Activated CD8-positive, alpha-beta memory T cell treated with anti-CD3 and anti-CD28 coated beads, Interleukin-2, amount 50 U/mL, for 4 hours (primary cell): ENCODE measurements at places on chromosomes 7 and 10.

GRCh38 chr7:93728292-93728691, 153.8 kb upstream of the CALCR start:
- no peak for DNase-seq

DNA sequence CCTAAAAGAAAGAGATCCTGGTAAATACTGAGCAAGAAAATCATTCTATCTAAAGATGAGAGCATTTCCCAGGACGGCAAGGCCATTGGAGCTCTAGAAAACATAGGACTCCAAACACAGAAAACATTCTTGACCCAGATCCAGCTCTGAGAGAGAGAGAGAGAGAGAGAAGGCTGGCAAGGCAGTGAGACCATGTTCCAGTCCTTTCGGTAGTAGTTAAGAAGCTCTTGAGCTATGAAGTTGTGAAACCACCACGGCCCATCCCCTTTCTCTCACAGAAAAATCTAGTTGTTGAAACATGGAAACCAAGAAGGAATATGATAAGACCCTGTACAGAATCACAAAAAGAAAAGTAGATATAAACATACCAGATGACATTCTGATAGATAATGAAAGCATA, 212.4 kb upstream of the NPSR1 start:
- no peak for DNase-seq

- no peak for DNase-seq
Observed at GRCh38 chr7:64618785-64619456, 47.0 kb upstream of the ZNF107 start.

DNA sequence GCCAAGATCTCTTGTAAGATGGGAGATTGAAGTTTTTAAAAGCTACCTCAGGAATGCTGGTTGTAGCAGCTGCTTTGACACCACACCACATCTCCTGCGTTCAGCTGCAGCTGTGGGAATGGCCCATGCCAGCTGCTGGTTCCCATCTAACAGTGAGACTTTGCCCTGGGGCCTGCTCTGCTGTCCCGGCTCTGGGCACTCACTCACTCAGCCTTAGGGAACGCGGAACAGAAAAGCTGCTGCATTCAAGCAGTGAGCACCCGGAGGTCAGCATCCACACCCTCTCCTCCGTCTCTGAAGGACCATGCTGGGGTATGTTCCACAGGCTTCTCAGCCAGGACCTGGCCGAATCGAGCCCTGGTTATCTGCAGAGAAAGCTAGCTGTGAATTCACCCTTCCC, 197.1 kb upstream of the CXCL12 start:
- DNase-seq = no peak
